ENCODE measurements at places on chromosomes 2 and 18. TPM values are rescaled to one million over a fixed set of nuclear protein-coding genes. Genes with fewer than 3 reads are reported as not detected.

The ATOH8 gene
- total RNA-seq: 58.4 TPM

The TUBA3D gene
- total RNA-seq: not detected

The LONRF2 gene
- total RNA-seq: not detected

The SERPINB3 gene
- total RNA-seq: 0.17 TPM

The PPM1G gene
- 164 TPM for total RNA-seq

- DNase-seq: no peak
These were observed 91.7 kb upstream of the MBOAT2 start for GRCh38 chr2:9095226-9095625.

DNA sequence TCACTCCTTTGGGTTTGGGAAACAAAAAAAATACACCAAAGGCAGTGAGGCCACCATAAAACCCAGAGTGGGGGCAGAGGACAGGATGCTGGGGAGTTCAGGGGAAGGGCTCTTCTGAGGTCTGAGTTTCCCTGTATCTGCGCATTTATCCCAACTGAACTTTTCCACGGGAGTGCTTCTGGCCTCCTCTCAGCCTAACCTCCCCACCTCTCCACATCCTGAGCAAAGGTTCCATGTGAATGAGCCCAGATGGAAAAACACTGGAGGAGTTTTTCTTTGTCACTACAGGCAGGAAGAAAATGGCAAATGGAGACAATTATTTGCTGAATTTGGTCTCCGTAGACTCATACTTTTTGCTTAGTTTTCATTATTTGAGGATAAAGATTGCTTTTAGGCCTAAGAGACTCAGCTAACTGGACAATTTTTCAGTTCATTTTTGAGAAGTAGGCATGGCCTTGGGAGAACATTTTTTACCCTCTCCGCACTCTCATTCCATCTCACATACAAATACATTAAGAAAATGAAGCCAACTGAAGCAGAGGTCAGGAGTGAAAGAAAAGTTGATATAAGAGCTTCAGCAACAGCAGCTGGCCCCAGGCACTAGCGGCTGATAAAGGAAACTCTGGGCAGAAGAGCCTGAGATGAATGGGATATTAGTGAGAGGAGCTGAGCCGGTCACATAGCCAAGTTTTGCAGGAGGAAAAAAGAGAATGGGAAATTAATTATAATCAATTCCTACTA lies 82.6 kb upstream of the CYP1B1 start:
- no peak for DNase-seq

GRCh38 chr2:67515538-67515937 lies 118.4 kb downstream of the ETAA1 start:
- no peak for DNase-seq

DNA sequence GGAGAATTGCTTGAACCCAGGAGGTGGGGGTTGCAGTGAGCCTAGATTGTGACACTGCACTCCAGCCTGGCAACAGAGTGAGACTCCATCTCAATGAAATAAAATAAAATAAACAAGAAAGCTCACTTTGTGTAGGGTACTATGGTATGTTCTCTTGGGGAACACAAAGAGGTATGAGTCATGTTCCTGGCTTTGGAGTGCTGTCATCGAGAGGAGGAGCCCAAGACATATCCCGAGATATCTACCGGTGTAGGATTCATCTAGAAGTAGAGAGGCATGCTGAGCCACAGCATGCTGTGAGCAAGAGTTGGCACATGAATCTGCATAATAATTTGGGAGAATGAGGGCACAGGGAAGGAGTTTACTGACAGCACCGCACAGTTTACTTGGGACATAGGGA lies 244.9 kb upstream of the EPHA4 start:
- no peak for DNase-seq

DNA sequence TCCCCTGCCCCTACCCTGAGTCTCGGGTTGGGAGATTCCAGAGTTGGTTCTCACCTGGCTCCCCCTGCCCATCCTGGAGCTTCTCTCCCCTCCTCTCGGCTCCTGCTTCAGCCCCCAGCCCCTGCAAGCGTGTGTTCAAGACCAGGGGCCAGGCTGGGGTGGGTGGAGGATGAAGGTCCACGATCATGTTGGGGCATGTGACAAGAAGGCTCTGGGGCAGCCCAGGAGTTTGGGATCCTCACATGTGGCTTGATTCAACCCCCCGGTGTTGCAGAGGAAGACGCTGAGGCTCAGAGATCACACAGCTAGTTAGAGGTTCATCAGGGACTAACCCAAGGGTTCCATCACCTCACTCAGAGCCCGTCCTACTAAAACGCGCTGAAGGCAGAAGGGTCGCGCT lies 14.2 kb upstream of the TUBB6 start:
- DNase-seq: no peak

DNA sequence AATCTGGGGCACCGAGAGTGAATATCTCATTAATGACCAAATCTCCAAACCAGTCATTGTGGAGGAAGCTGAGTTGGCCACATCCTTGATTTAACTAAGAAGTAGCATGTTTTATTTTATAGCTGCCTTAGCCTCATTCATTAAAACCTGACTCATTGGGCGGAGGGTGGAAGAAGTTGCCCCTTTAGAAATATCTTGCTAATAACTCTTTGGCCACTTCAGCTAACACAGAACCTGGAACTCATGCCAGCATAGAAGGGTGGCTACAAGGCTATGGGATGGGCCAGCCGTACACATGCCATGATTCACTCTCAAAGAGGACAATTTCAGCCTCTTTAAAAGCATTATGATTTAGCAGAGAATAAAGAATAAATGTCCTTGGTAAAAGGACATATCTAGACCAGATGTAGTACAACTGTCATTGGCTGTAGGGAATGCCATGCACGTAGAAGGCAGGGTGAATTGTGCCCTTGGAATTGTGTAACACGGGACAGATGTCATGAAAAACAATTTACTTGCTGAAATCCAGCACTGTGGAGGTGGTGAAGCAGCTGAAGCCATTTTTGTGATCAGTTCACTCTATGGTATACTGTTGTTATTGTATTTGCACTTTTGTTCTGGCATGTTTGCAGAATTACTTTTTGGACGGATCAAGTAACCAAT lies 330.0 kb downstream of the PLCL1 start:
- no peak for DNase-seq

- no peak for DNase-seq
These were observed 179.4 kb downstream of the MYCN start for GRCh38 chr2:16119741-16120140.

DNA sequence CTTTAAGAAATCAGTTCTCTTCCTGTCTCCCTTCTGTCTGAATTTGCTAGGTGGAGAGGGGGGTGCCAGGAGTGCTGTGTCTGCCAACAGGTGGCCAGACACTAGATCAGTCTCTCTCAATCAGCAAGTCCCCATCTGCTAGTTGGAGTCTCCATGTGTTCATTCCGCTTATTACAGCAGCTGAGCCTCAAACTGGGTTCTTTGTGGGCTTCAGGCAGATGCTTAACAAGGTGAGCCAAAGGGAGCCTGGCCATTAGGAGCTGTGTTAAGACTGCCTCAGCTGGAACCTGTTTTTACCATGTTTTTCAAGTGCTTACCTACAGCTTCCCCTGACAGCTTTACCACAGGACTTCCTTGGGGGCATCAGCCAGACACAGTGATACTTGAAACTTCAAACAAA lies 401.9 kb downstream of the LRP1B start:
- no peak for DNase-seq

- DNase-seq: peak; percentile 49
These were observed 71.2 kb upstream of the RBM44 start for GRCh38 chr2:237727363-237727762.

Measured in dermis blood vessel endothelial cell (primary cell).